Central memory CD8-positive, alpha-beta T cell (primary cell): ENCODE measurements at places on chromosomes 16 and 17.

DNA sequence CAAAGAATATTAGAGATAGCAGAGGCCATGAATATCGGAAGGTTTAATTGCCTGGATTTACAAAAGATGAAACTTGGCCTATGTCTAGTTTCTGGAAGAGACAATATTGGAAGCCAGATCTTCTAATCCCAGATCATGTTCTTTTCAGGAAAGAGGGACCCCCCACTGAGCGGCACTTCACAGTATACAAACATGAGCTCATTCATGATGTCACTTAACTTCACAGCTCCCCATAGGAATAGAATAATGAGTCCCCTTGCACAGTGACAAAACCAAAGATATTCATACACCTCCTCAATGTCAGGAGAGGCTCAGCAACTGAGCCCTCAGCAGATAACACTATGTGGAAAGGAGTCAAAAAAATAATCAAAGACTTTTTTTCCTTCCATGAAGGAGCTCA lies 147.5 kb downstream of the CDH11 start:
- H3K27me3 ChIP-seq, result no peaks in the 10 kb centered on the region
- H3K4me1 ChIP-seq, result no peaks in the 10 kb centered on the region
- H3K27ac ChIP-seq, result no peak overlapping the region
- H3K4me3 ChIP-seq, result no peak overlapping the region
- H3K36me3 ChIP-seq, result no peaks in the 10 kb centered on the region

DNA sequence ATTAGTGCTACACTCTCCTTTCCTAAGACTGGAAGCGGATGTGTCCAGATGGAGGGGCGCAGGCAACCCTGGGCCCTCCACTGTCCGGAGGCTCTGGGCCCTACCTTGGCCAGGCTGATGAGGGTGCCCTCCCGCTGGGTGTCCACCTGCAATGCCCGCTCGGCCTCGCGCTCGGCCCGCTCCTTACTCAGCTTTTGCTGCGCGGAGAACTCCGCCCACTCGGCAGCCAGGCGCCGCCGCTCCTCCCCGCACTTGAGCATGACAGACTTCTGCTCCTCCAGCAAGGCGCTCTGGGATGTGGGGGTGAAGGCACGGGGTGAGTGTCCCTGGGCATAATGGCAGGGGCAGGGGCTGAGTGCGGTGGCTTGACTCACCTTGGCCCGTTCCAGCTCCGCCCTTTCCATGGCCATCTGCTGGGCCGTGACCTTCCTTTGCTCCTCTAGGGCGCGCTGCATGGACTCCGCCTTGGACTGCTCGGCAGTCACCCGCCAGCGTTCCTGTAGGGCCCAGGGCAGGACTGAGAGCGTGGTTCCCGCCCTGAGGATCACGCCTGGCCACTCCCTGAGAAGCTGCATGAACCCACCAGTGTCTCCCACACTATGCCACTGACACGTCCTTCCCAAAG lies 10.1 kb upstream of the MRPL38 start:
- H3K4me1 ChIP-seq, result no peaks in the 10 kb centered on the region
- no peak overlapping the region for H3K27ac ChIP-seq
- peaks cover 2% of the 10 kb centered on the region for H3K36me3 ChIP-seq
- H3K27me3 ChIP-seq, result no peaks in the 10 kb centered on the region

- H3K4me3 ChIP-seq, result no peak overlapping the region
- no peak overlapping the region for H3K27ac ChIP-seq
- peaks cover 23% of the 10 kb centered on the region for H3K27me3 ChIP-seq
- no peaks in the 10 kb centered on the region for H3K4me1 ChIP-seq
These were observed 12.4 kb upstream of the CYB561 start for GRCh38 chr17:63458478-63458877.

DNA sequence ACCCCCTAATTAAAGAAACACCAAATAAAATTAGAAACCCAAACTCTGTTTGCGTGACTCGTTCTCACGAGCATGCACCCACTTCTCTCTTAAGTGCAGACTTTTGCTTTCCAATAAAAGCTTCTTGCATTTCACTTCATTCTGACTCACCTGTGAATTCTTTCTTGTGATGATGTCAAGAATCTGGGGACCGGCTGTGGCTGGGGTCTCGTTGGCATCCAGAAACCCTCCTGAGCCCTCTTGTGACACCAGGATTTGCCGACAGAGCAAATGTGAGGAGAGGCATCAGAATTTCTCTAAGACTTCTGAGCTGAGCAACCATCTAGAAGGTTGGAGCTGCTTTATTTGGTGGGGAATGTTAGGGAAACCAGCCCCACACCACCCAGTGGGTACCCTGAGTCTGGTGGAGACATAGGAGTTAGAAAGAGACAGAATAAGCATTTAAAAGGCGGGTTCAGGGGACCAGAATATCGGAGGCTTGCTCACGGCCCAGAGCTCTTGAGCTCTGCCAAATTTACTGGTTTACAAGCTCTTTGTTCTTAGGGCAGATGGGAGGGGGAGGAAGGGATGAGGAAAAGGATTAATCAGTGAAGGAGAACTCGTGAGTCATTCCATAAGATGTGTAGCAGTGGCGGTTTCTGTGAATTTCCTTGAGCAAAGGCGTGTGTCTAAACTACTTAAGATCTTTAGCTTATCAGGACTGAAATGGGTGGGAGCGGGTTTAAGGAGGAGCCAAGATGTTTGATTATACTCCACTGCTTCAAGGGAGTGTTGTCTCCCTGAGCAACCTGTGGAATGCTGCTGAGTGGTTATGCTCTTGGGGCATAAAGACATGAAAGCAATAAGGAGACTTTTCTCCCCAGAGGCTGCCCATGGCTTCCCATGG lies 24.2 kb upstream of the TMC5 start:
- no peak for DNase-seq
- H3K36me3 ChIP-seq, result peaks cover 2% of the 10 kb centered on the region
- peaks cover 68% of the 10 kb centered on the region for H3K27me3 ChIP-seq
- no peak overlapping the region for H3K4me3 ChIP-seq
- H3K4me1 ChIP-seq, result no peaks in the 10 kb centered on the region

GRCh38 chr17:6386041-6386630 lies 48.8 kb downstream of the AIPL1 start:
- no peaks in the 10 kb centered on the region for H3K36me3 ChIP-seq
- DNase-seq, result no peak
- H3K4me3 ChIP-seq, result no peak overlapping the region
- peaks cover 32% of the 10 kb centered on the region for H3K27me3 ChIP-seq
- no peaks in the 10 kb centered on the region for H3K4me1 ChIP-seq

GRCh38 chr17:48596735-48597527 lies 3.4 kb upstream of the HOXB5 start:
- H3K36me3 ChIP-seq, result peaks cover 19% of the 10 kb centered on the region
- H3K4me1 ChIP-seq, result peaks cover 51% of the 10 kb centered on the region
- peaks cover 100% of the 10 kb centered on the region for H3K27me3 ChIP-seq

DNA sequence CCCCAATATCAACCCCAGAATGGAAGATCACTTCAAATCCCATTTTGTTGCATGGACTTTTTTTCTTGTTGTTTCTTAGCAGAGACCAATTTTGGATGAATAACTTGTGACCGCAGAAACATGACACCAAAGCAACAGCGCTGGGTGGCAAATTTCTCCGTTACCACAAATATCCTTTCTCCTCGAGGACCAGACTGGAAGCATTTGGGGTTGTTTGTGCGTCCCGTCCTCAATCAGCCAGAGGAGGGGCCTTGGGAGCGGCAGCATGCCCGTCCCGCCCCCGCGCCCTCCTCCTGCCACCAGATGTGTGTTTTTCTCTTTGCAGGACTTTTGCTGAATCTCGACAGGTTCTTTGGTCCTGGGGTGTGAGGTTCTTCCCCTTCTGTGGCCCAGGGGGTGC lies 282.5 kb upstream of the FOXF1 start:
- H3K27me3 ChIP-seq, result peaks cover 57% of the 10 kb centered on the region
- no peaks in the 10 kb centered on the region for H3K4me1 ChIP-seq
- no peak overlapping the region for H3K4me3 ChIP-seq
- no peak for DNase-seq
- H3K36me3 ChIP-seq, result no peaks in the 10 kb centered on the region

DNA sequence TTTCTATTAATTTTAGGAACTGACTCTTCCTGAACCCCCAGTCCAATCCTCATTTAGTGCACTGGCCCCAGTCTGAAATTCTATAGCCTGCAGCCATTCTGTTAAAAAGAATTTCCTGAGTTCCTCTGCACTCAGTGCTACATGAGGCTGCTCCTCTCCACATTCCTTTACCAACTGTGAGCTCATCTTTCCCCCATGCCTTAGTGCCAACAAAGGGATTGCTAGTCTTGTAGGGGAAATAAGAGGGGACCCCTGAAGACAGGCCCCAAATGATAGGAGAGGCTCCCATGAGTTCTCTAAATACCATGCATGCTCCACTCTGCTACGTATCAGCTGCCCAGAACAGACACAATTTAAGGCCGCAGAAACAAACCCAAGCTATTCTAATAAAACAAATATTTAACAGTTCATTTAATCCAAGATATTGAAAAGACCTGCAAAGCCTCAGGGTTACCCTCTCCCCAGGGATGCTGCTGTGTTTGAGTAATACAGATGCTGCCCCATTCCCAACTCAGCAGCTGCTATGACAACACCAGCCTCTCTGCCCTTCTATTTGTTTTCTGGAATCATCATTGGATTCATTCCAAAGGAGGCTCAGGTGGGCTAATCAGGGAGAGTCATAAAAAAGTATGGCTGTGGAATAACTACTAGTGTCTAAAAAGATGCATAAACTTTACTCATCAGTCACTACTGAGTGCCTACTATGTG lies 228.5 kb downstream of the TOX3 start:
- DNase-seq, result no peak
- no peak overlapping the region for H3K27ac ChIP-seq
- H3K36me3 ChIP-seq, result no peaks in the 10 kb centered on the region
- H3K27me3 ChIP-seq, result no peaks in the 10 kb centered on the region
- H3K4me1 ChIP-seq, result no peaks in the 10 kb centered on the region

GRCh38 chr17:36884495-36885152 lies 52.7 kb upstream of the LHX1 start:
- H3K36me3 ChIP-seq, result no peaks in the 10 kb centered on the region
- H3K27me3 ChIP-seq, result peaks cover 59% of the 10 kb centered on the region
- no peak for DNase-seq
- no peak overlapping the region for H3K4me3 ChIP-seq

GRCh38 chr17:74362810-74363498 lies 1.3 kb upstream of the BTBD17 start:
- no peaks in the 10 kb centered on the region for H3K4me1 ChIP-seq
- no peak for DNase-seq
- peaks cover 3% of the 10 kb centered on the region for H3K36me3 ChIP-seq
- peaks cover 33% of the 10 kb centered on the region for H3K27me3 ChIP-seq
- H3K4me3 ChIP-seq, result no peak overlapping the region
- H3K27ac ChIP-seq, result no peak overlapping the region

DNA sequence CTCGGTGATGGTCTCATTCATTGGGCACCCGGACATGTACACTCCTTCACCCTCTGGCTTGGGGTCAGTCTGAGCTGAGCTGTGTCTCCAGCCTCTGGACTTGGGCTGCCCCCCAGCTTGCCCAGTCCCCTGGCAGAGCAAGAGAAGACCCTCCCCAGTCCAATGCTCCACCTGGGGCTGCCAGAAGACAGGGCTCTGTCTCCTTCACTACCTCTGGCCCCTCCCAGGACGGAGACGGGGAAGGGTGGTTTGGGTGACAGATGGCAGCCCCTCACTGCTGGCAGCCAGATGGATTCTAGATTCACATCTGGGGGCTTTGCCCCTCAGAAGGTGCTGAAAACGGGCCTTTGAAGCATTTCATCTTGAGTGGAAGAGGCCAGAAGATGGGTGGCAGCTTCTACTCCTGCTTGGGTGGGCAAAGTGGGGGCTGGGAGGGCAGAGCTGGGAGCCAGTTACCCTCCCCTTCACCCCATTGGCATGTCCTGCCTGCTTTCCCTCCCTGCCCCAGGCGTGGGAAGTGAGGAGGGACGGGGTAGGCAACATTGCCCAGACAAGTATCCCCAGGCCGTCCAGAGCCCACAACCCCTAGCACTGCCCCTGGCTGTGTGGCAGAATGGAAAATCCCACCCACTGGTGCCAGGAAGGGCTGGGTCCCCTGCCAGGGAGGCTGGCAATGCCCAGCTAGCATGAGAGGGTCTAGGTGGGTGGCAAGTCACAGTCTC lies 13.9 kb downstream of the NGFR start:
- no peak overlapping the region for H3K4me3 ChIP-seq
- H3K36me3 ChIP-seq, result peaks cover 2% of the 10 kb centered on the region
- peaks cover 76% of the 10 kb centered on the region for H3K27me3 ChIP-seq
- no peaks in the 10 kb centered on the region for H3K4me1 ChIP-seq

GRCh38 chr17:83106056-83106588 lies 26.7 kb downstream of the METRNL start:
- H3K4me3 ChIP-seq, result no peak overlapping the region
- DNase-seq, result no peak
- H3K4me1 ChIP-seq, result peaks cover 4% of the 10 kb centered on the region
- peaks cover 22% of the 10 kb centered on the region for H3K27me3 ChIP-seq

GRCh38 chr17:17724307-17725010 lies 43.2 kb downstream of the RAI1 start:
- peaks cover 38% of the 10 kb centered on the region for H3K4me1 ChIP-seq
- no peak for DNase-seq

DNA sequence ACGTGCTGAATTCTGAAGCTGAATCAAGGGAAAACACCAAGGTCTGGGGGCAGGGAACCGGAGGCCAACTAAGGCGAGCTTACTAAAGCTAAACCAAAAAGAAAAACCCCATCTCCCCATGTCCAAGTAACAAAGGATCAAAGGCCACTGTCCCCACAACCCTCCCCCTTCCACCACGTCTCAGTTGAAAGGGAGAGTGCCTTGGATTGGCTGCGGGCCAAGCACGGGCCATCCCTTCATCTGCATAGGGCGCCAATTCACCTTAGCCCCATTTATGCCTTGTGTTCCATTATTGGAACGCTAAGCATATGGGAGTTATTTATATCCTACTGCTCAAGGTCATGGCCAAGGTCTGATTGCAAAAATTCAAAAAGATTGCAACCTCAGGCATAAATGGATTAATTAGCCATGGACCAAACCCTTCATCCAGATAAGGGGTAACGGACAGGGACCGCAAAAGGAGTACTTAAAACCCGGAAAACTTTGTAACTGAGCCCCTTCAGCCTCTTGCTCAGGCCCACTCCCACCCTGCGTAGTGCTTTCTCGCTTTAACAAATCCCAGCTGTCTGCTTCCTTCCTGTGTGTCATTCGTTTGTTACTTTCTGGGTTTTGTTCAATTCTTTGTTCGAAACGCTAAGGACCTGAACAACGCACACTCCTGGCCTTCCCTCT lies 740 bp upstream of the ATP6V0D1 start:
- no peaks in the 10 kb centered on the region for H3K27me3 ChIP-seq
- H3K4me1 ChIP-seq, result peaks cover 50% of the 10 kb centered on the region
- H3K4me3 ChIP-seq, result peak overlapping the region; percentile 99
- peaks cover 25% of the 10 kb centered on the region for H3K36me3 ChIP-seq
- H3K27ac ChIP-seq, result peak overlapping the region; percentile 99
- no peak for DNase-seq
